ENCODE measurements at places on chromosomes 5 and 9.

DNA sequence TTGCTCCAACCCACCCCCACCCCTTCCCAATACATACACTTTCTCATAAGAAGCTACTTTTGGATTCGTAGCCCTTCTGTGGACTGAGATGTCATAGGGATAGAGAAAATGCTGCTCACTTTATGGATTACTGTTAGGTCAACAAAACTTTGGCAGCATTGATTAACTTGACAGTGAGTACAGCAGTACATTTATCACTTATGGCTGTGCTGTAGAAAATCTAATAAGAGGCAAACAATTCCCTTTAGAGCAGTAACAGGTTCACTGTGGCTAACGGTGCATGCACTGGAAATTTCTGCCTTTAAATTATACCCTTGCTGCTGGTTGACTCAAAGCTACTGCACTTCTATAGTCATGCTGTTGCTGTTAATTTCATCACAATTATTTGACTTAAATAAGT, 59.2 kb downstream of the PPIC start:
- DNase-seq, result no peak

DNA sequence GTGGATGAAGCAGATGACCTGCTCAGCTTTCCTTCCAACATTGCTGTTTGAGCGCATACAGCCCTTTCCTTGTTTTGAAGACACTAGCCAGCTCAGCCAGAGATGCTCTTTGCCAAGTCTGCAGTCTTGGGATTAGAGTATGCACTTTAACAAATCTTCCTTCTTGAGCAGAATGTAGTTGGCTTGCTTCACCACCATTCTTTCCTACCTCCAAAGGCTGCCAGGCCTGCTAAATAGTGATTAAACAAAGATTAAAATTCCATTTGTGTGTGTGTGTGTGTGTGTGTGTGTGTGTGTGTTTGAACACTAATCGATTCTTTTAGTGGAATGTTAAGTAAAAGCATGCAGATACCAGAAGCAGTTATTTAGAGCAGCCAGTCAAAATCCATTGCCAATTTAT, 97.6 kb downstream of the GALNT10 start:
- DNase-seq, result no peak

- DNase-seq, result no peak
Observed at GRCh38 chr5:72177538-72177937, 70.3 kb downstream of the MAP1B start.

DNA sequence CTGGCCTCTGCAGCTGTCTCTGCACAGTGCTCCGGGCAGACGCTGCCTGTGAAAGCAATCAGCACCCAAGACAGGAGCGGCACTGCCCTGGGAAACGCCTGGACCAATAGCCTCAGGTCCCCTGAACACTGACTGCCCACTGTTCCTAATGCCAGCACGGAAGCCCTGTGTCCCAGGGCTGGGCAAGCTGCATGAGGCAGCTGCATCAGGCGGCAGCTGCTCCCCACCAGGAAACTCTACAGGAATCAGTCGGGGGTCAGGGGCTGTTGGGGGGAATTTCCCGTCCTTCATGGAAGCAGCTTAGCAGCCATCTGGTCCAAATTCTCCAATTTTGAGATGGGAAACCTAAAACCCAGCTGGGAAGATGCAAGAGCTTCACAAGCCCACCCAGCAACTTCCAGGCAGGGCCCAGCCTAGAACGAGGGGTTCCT, 118.6 kb downstream of the VAV2 start:
- DNase-seq, result no peak

DNA sequence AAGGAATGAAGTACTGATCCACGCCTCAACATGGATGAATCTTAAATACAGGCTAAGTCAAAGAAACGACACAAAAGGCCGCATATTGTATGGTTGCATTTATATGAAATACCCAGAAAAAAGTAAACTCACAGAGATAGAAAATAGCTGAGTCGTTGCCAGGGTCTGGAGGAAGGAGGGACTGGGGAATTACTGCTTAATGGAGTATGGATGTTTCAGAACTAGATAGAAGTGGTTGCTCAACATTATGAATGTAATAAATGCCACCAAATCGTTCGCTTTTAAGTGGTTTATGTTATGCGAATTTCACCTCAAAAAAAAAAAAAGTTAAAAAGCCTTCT, 784 bp upstream of the MSANTD3 start:
- DNase-seq, result no peak

GRCh38 chr9:68683433-68683832, 21.6 kb upstream of the PIP5K1B start:
- no peak for DNase-seq

DNA sequence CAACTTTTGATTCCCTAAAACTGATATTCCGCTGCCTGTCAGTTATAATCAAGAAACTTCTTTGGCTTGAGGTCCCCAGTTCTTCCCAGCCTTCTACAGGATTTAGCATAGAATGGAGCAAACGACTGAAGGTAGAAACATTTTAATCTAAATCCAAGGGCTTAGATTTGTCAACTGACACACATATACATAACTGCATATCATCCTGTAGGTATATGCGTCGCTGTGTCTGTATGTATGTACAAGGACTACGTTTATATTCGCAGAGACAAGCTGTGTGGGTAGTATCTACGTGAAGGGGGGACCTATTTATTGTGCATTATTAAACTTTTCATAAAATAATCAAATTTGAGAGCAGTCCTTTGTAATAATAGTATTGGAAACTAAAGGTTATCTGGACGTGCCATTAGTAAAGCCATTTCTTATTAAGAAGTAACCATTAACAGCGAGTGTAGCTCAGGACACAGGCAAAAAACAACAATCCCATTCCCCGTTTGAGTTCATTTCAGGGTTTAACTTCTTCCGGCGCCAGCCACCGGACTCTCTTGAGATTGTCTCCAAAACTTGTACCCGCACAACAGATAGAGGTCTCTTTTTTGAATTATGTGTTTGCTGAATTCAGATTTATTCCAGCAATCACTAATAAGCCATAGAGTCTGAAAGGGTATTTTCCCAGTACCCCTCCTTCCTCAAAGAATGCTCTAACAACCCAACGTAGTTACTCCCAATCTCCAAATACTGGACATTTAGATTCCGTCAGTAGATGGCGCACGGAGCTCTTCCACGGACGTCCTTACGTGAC, 2.1 kb upstream of the MLLT3 start:
- DNase-seq, result peak; percentile 59

DNA sequence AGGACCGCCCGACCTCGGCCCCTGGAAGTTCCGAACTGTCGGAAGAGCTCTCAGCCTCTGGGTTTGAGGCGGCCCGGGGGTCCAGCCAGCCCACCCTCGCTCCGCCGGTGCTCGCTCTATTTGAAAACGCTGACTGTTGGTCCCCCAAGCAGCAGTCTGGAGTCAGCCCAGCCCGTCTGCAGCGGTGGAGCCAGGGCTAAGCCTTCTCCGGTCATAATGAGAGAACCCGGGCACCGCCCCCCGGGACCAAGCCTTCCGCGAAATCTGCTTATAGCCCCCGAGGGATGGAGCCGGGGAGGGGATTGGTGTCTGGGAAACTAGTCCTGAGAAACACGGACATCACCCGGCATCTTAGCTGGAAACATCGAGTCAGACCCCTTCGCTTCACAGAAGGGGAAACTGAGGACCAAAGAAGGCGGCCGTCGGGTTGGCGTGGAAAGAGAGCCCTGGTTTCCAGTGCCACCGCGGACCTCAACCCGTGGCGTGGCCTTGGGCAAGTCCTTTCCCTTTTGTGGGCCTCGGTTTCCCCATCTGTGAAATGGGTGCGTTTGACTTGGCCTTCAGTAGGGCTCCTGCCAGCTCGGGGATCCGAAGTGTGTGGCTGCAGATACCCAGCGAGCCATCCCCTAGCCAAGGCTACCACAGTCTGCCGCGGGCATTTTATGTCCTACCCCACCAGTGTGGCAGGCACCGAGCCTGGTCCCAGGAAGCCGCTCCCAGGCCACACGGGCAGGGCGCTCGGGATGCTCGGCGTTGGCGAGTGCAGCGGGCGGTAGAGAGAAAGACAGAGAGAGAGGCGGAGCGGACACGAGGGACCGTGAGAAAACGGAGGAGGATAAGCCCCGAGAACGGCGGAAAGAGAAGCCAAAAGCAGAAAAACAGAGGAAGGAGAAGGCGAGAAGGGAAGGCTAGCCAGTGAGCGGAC, 857 bp downstream of the ADAM19 start:
- no peak for DNase-seq

- no peak for DNase-seq
Observed at GRCh38 chr5:115471345-115472063, 73.1 kb downstream of the FEM1C start.

DNA sequence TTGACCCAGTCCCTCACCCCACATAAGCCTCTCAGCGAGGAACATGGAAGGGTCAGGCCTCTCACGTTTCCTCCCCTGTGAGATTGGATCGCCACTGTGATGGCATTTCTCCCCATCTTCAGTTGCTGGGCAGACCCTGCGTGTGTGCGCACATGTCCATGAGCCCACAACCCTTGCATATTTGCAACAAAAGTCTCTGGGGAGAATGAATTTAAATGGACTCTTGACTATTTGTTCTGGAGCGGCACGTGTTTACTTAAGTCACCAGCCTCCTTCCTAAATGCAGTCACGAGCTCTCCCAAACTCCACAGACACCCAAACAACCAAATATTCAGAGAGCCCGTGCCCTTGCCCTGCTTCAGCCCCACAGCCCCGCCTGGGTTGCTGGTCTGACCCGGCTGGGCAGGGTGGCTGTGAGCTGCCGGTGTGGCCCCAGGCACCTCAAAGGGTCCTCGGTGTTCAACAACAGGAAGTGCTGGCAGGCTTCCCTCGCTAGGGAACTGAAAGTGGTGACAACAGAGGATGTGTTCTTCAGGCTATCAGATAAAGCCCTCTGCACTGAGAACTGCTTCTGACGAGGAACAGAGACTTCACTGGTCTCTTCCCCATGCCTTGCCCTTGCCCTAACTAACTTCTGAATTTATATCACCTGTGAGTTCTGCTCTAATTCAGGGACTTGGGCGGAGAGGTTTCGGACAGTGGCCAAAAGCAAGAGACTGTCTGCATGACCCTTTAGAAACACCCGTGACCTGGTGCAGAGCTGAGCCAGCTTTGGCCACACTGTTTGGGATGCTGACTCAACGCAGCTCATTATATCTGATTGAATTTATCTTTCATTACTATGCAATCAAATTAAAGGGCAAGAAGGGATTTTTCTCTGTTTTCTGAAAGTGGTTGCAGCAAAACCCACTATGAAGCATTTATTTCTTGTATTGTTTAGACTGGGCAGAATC, 19.2 kb upstream of the CD180 start:
- peak; percentile 80 for DNase-seq

DNA sequence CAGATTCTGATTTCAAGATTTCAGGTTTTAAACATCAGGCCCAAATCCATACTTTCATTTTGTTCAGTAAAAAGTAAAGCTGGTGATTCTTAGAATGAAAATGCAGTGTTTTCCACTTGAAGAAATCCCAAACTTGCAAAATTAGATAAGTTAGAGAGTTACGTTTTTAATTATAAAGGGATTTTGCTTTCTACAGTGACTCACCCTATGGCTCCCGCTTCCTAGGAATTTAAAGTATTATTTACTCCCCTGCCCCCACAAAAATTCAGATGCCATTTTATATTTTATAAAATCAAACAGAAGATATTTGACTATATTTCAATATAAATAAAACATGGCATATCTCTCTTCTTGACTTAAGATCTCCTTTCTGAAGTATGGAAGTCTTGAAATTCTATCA, 402.9 kb downstream of the ZSWIM6 start:
- DNase-seq, result no peak

GRCh38 chr9:88745276-88746001, 210.5 kb downstream of the NXNL2 start:
- no peak for DNase-seq

DNA sequence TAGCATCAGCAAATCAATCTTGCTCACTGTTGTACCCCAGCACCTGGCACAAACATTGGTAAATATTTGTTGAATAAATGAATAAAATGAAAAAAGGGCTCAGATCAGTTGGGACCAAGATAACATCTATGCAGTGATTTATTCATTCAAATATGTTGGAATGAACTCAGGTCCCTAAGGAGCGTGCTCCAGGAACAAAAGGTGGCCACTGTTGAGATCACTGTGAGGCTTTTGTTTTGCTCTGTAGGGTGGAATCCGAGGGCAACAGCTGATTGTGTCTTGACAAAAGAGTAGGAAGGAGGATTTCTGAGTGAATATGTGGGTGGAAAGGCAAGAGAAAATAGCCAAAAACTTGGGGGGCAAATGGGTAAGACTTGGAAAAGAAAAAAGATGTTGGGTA, 89.7 kb downstream of the PPP2R2B start:
- no peak for DNase-seq

DNA sequence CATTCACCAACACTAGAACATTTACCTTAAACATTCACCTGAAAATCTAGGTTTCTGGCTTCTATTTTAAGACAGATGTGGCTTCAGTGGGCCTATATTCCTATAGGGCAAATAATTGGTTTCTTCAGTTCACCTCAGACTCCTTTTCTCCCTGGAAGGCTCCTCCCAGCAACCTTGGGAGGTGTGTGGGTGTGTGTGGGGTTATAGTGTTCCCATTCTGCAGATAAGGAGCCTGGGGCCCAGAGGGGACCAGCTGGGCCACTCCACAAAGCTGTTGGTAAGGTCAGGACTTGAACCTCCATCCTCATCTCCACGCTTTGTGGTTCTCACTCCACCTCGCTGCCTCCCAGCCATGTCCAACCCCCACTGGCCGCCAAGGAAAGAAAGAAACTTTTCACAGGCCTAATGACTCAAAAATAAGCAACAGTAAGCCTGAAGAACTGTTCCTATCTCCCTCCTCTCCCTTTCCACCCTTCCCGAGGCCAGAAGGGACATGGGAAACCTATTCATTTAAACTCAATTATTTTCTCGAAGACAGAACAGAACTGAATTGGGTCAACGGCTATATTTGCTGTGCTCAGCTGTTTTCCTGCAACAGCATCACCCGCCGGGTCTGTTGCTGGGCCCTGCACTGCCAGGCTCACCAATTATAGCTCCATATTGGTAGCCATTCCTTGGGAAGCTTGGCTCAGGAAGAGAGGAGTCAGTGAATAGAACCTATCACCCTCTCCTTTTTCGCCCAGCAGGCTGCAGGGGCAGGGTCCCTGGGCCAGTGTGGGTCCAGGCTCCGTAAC, 78.5 kb downstream of the DAB2IP start:
- DNase-seq, result no peak

- no peak for DNase-seq
Observed at GRCh38 chr5:178350361-178351220, 118.0 kb upstream of the PHYKPL start.

DNA sequence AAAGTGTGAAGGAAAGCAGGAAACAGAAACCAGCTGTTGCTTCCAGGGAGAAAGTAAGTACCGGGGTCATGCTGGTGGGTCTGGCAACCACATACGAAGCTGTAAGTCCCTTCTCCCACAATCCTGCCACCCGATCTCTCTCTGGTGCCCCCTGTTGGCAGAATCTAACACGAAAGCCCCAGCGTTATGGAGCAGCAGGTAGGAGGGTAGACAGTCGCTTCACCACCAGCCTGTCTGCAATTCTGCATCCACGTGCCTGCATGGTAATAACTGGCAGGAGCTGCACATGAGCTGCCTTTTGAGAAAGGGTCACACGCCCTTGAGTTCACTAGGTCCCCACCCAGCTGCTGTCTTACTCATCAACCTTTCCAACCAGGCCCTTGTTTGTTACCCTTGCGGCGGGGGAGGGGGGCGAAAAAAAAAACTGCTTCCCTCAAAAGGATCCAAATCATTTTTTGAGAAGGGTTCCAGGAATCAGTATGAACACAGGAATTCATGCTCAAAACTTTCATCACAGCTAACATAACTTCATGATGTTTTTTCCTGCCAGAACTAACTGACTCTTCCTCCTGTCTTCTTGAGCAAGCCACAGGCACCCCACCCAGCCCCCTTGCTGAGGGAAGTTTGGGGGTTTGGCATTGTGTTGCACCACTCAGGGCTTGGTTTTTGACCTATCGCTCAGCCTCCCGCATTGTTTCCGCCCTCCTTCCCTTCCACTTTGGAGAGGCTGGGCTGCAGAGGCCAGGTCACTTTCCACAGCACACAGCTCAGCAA, 19.6 kb upstream of the TMEM252 start:
- DNase-seq, result peak; percentile 42

- no peak for DNase-seq
Observed at GRCh38 chr5:147442224-147442623, 67.6 kb downstream of the DPYSL3 start.
